ENCODE measurements at places on chromosomes 7 and 10. TPM values are rescaled to one million over a fixed set of nuclear protein-coding genes. Genes with fewer than 3 reads are reported as not detected.

ZSWIM8 gene
- 40.7 TPM for total RNA-seq

SPDYE8 gene
- 0.09 TPM for total RNA-seq

DNAH11 gene
- total RNA-seq = 0.13 TPM

DNA sequence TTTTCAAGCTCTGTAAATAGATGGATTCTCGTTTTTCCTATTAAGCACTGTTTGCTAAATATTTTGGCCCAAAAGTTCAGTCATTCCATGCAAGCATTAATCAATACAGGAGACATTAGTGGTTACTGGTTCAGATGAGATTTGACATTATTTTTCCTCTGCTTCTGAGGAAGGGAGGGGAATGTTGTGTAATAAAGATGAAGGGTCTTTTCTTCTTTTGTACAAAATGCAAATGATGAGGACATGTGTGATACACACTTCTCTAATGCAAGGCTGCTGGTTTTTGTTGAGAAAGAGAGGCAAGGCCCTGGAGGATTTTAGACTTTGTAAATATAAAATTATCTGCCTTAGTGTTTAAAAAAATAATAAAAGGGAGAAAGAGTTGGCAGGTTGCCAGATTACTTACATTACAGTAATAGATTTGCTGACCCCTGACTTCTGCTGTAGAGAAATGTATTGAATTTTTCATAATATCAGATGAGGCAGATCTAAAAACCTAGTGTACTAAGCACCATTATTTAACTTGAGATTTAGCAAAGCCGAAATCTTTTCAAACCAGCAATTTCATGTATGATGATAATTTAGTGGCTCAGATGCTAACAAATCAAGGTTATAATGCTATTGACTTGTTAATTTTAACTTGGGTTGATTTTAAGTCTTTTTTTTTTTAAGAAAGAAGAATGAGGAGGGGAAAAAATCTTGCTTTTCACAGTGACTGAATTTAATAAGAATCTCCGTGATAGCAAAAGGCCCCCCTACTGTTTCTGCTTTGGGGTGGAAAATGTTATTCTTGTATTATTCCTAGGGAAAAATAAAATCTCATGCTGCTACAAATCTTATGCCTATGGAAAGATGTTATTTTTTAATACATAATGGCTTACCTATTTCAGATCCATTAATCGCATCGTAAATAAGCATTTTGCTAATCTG is 180.1 kb downstream of the ARID5B start:
- H3K27ac ChIP-seq = peak overlapping the region; percentile 99
- peaks cover 35% of the 10 kb centered on the region for H3K4me1 ChIP-seq
- peaks cover 25% of the 10 kb centered on the region for H3K36me3 ChIP-seq
- DNase-seq = peak; percentile 61
- no peak overlapping the region for H3K4me3 ChIP-seq

GRCh38 chr10:132644527-132645246 is 107.1 kb downstream of the INPP5A start:
- no peaks in the 10 kb centered on the region for H3K4me1 ChIP-seq
- H3K36me3 ChIP-seq = peaks cover 8% of the 10 kb centered on the region
- H3K4me3 ChIP-seq = no peak overlapping the region
- no peak overlapping the region for H3K27ac ChIP-seq

GRCh38 chr10:73561192-73561591 is 29.9 kb downstream of the USP54 start:
- no peaks in the 10 kb centered on the region for H3K27me3 ChIP-seq
- no peak overlapping the region for H3K4me3 ChIP-seq
- H3K27ac ChIP-seq = no peak overlapping the region
- H3K36me3 ChIP-seq = no peaks in the 10 kb centered on the region

DNA sequence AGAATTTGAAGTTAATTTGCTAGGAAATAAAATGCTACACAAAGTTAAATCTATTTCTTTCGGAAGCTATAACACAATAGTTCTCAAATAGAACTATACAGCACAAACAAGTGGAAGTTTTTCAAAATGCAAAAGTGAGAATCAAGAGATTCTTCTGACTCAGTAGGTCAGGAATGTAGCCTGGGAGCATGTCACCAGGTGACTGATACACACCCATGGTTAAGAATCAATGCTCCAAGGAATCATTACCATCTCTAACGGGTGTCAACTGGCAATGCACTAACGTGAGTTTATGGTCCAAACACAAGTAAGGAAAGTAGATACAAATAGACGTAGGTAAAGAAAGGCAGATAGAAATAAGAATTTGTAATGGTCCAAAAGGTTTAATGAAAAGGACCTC is 170.5 kb downstream of the SRPK2 start:
- H3K36me3 ChIP-seq = no peaks in the 10 kb centered on the region
- peaks cover 4% of the 10 kb centered on the region for H3K4me1 ChIP-seq
- H3K27me3 ChIP-seq = no peaks in the 10 kb centered on the region
- H3K4me3 ChIP-seq = no peak overlapping the region
- H3K27ac ChIP-seq = no peak overlapping the region
- DNase-seq = no peak

DNA sequence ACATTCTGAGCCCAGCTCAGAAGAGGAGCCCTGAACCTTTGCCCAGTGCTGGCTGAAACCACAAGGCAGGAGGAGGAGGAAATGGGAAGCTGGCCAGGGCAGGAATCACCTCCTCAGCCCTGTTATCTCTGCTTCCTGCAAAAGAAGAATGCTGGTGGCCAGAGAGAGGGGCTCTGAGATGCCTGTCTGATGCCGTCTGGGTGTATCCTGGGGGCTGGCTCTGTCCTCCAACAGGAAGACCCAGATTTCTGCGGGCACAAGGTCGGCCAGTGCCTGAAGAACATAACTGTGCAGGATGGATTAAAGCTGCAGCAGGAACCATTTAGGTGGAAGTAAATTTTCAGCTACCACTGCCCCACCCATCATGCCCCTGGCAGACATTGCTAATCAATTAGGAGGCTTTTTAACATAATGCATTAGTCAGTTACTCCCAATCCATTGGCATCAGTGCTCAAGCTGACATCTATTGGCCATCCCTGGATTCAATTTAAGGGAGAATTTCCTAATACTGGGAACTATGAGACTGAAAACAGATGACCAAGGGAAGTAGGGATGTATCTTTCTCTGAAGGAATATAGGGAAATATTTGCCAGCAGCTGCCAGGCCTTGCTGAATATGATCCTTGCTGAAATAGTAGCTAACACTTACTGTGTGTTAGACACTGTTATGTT is 67.7 kb downstream of the COL13A1 start:
- H3K27me3 ChIP-seq = peaks cover 2% of the 10 kb centered on the region
- peaks cover 56% of the 10 kb centered on the region for H3K4me1 ChIP-seq

GRCh38 chr7:92391071-92391470 is 56.2 kb upstream of the GATAD1 start:
- H3K4me3 ChIP-seq = no peak overlapping the region
- peaks cover 3% of the 10 kb centered on the region for H3K36me3 ChIP-seq
- H3K4me1 ChIP-seq = no peaks in the 10 kb centered on the region
- DNase-seq = no peak
- no peak overlapping the region for H3K27ac ChIP-seq

DNA sequence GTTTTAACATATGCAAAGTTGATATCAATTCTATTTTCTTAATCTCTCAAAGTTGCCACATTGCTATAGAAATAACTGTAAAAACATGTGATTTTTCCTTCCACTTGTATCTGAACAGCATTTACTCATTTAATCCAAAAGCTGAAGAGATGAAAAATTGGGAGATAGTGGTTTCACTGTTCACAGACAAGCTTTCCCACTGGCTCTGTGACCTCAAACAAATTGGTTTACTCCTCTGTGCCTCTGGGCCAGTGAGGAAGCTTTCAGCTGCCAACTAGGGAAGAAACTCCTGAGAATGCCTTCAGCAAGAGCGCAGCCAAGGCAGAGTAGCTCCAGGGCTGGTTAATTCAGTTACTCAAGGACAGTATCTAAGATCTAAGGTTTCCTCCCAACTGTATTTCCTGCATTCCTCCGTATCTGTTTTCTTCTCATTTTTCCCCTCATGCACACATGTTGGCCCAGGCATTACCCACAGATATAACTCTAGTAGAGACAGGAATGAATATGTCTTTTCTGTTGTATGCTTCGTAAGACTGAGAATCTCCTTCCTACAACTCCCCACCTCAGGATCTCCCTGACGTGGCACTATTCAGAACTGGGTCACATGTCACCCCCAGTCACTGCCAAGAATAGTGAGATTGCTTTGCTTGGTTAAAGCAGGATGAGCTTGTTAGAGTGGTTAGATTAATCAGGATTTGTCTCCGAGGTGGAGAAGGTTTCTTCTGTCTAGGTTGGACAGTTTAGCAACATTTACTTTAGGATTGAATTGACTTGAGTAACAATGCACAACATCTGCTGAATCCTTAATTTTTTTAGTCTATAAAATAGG is 315.7 kb downstream of the NRG3 start:
- no peak overlapping the region for H3K4me3 ChIP-seq
- DNase-seq = peak; percentile 5
- no peaks in the 10 kb centered on the region for H3K4me1 ChIP-seq
- no peak overlapping the region for H3K27ac ChIP-seq
- H3K36me3 ChIP-seq = no peaks in the 10 kb centered on the region

GRCh38 chr7:1122832-1123501 is 35.1 kb downstream of the GPER1 start:
- peaks cover 7% of the 10 kb centered on the region for H3K36me3 ChIP-seq
- H3K4me3 ChIP-seq = no peak overlapping the region
- peak overlapping the region; percentile 93 for H3K27ac ChIP-seq

GRCh38 chr7:93165447-93165846 is 17.3 kb upstream of the SAMD9L start:
- no peaks in the 10 kb centered on the region for H3K36me3 ChIP-seq
- DNase-seq = no peak
- no peak overlapping the region for H3K4me3 ChIP-seq
- no peaks in the 10 kb centered on the region for H3K4me1 ChIP-seq
- peaks cover 3% of the 10 kb centered on the region for H3K27me3 ChIP-seq

DNA sequence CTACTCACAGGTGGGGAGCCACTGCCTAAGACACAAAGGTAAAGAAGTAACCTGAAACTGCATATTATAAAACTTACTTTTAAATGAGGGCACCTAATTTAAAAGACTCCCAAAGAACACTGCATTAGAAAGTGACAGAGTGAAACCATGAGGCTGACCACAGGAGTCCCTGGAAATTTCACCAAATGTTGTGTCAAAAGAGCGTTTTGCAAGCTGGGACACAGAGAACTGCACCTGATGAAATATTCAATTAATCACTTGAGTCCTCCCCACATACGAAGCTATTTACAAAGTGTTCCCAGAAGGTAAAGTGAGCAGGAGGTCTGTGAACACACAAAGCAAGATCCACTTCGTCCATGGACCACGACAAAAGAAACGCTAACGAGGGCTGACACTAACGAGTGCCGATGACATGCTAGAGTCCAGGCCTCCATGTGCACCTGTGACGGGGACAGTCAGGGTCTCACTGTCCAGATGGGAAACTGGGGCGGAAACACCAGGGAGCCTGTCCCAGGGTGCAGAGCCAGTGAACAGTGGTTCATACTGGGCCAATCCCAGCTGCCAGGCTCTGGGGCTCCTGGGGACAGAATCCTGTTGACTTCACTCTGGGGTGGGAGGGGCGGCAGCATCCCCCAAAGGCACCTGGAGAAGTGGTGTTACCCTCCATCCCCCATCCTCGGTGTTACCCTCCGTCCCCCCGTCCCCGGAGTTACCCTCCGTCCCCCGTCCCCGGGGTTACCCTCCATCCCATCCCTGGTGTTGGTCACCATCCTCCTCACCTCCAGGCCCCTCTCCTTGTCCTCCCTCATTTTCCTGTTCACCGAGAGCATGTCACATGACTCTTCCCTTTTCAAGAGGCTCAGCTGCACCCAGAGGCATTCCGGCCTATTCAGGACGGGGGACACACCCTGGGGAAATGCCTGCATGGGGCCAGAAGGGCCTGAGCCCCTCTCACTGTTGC is 63.4 kb downstream of the DIP2C start:
- no peaks in the 10 kb centered on the region for H3K27me3 ChIP-seq
- peaks cover 10% of the 10 kb centered on the region for H3K36me3 ChIP-seq
- H3K27ac ChIP-seq = peak overlapping the region; percentile 40
- peaks cover 53% of the 10 kb centered on the region for H3K4me1 ChIP-seq
- no peak for DNase-seq

DNA sequence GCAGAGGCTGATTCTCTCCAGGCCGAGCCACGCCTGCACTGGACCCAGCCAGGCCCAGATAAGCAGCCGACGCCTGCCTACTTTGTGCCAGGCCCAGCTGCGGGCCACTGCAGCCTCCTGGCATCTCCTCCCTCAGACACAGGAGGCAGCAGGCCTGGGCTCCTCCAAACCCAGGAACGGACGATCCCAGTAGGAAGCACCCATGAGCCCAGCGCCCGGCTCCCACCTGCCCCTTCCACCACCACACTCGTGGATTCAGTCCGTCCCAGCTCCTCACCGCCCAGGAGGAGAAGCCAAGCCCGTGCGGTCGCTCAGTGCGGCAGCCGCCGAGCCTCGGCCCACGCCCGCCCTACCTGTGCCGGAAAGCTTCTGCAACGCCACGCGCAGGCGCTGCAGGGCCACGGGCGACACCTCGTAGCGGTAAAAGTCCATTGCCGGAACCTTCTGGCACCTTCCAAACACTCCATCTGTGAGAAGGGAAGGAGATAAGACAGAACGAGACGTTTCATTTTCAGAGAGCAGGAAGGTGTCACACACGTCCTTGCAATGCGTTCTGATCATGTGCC is 271.1 kb downstream of the PTPRN2 start:
- no peaks in the 10 kb centered on the region for H3K36me3 ChIP-seq
- no peak overlapping the region for H3K27ac ChIP-seq

GRCh38 chr10:27660268-27660667 is 85.4 kb downstream of the MKX start:
- no peak overlapping the region for H3K4me3 ChIP-seq
- no peak for DNase-seq
- H3K36me3 ChIP-seq = no peaks in the 10 kb centered on the region
- H3K27ac ChIP-seq = no peak overlapping the region
- no peaks in the 10 kb centered on the region for H3K27me3 ChIP-seq

- no peaks in the 10 kb centered on the region for H3K36me3 ChIP-seq
- H3K4me3 ChIP-seq = no peak overlapping the region
- H3K27me3 ChIP-seq = no peaks in the 10 kb centered on the region
- DNase-seq = peak; percentile 12
Observed at GRCh38 chr7:20647908-20648776, 32.7 kb downstream of the ABCB5 start.
